ENCODE measurements at places on chromosomes 4 and X.

DNA sequence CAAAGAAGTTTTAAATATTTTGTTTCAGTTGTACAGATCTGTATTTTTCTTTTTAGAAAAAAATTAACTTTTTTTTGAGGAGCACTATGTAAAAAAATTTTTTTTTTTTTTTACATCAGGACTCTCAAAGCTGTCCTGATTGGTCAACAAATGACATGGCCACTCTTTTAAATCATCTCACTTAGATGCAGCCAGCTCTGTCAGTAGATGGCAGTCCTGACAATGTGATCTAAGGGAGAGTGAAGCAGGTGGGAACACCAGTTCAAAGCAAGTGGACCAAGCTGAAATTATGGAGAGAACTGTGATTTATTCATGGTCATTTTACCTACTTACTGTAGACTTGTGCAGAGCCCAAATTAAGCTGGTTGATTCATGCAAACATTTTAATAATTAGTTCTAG lies 174.7 kb upstream of the GPRIN3 start:
- DNase-seq = no peak

DNA sequence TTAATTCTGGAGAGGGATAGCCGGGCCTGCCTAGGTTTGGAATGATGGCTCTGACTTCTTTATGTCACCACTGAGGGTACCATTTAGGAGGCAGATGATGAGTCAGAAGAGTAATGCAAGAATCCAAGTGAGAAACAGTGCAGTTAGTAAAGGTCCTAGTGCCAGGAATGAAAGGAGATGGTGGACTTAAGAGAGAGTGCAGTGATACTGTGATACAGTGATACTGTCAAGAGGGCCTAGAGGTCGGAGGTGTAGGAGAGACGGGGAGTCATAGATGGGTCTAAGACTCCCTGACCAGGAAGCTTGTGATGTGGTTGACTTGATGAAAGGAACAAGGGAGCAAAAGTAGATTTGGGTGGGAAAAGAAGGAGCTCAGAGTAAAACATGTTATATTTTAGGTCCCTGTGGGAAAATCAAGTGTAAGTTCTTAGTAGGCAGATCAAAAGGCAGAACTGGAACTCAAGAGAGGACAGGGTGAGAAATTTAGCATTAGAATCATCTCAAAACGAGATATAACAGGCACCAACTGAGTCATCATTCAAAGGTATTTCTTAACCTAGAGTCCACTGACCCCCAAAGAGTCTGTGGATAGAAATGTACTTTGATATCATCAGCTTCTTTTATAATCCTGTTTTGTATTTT lies 85.0 kb downstream of the NFKB1 start:
- no peak for DNase-seq

DNA sequence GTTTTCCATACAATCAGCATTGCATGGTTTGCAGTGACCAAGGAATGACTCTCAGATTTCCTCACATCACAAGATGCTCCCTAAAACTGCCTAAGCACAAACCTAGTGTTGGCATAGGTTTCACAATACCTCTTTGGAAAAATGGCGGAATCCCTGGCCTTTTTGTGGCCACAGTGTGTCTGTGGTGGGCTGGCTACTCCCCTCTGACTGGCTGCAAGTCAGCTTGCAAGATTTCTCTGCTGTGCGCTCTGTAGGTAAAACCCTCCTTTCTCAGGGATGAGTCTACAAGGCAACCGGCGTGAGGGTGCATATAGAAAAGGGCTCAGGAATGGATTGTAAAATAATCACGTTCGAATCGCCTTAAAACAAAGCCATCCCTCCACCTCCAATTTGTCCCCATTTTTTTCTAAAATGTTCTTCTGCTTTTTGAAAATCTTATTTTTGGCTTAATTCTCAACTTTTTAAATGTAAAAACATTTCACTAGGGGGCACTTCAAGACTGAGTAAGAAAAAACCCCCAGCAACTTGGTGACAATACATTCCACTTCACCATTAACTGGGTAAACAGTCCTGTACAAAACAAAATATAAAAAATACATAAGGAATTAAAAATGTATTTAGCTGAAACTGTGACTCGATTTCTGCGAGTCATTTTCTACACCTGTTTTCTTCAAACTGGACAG lies 235.6 kb downstream of the STIM2 start:
- DNase-seq = no peak

DNA sequence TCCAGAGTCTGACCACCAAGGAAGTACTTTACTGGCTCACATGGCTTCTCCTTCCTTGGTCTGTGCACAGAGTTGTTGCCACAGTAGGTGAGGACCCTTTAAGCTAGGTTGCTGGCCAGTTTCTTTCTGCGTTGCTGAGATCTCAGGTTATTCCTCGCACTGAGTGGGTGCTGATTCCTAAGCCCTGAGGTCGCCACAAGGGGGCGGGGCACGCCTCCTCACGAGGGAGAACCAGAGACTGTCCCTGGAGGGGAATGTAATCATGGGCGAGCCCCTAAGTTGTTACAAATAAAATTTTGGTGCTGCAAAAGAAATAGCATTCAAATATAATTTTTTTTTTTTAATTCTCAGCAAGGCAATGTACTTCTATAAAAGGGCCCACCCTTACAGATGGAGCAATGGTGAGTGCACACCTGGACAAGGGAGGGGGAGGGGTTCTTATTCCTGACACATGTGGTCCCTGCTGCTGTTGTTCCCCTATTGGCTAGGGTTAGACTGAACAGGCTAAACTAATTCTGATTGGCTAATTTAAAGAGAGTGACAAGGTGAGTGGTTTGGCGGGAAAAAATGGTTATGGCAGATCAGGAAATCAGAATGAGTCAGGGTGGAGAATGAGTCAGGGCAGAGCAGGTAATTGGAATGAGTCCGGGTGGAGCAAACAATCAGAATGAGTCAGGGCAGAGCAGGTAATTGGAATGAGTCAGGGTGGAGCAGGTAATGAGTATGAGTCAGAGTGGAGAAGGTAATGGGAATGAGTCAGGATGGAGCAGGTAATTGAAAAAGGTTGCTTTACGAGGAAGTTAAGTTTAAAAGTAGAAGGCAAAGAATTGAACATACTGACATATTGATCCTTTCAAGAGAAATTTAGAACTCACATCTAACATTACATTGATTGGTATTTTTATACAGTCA lies 107.5 kb downstream of the VSIG4 start:
- no peak for DNase-seq

GRCh38 chr4:26227601-26228229 lies 93.1 kb upstream of the RBPJ start:
- DNase-seq = no peak

DNA sequence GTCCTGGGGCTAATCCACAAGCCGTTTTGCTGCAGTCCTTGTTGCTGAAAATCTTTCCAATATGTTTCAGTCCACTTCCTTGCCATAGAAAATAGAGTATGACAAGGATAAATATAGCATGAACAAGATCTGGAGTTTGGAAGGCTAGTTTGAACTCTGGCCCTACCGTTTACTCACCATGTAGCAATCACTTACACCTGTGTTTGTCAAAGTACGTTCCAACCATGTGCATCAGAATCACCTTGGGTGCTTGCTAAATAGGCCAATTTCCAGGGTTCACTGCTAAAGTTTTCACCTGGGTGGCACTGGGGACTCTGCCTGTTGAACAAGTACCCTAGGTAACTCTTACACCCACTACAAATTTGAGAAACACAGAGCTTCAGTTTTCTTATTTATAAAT lies 188.9 kb downstream of the ENOX2 start:
- DNase-seq = no peak

- no peak for DNase-seq
Observed at GRCh38 chr4:73702796-73703287, 37.5 kb upstream of the CXCL8 start.

GRCh38 chr4:70360460-70360859 lies at the start of gene SMR3A:
TSS of gene SMR3A (plus strand) at chr4:70360760. CDS start at chr4:70362116, 1,356 bp downstream.
- no peak for DNase-seq

DNA sequence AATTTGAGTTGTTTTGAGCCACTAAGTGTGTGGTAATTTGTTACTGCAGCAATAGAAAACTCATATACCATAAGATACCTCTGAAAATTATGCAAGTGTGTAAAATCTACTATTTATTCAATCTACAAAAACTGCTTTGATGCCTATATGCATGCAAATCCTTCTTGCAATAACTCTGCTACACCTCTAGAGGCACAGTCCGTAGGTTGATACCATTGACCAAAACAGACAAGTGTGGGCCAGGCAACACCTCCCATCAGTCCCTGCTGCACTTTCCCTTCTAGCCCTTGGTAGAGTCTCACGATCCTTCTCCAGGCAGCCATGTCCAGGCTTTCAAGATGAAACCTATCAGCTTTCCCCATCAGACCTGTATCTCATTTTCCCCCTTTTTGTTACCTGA lies 48.8 kb upstream of the FAM9A start:
- no peak for DNase-seq
